ENCODE measurements at places on chromosomes 5 and 9.

- DNase-seq = no peak
Observed at GRCh38 chr5:68067976-68068603, 147.5 kb upstream of the PIK3R1 start.

DNA sequence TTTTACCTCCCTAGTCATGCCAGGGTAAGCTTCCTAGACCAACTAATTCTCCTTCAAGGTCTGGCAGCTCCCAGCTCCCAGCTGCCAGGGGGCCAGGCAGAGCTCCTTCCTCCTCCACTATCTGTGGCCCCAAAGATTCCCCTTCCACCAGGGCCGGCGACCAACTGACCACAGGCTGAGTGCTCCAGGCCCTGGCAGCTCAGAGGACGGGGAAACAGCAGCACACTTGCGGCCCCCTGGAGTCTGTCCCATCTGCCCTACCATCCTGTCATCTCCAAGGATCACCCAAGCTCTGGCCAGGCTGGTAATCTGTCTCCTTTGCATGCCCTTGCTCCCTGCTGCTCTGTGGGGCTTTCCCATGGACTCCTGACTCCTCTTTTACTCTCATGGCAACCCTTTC is 31.2 kb upstream of the BASP1 start:
- no peak for DNase-seq

DNA sequence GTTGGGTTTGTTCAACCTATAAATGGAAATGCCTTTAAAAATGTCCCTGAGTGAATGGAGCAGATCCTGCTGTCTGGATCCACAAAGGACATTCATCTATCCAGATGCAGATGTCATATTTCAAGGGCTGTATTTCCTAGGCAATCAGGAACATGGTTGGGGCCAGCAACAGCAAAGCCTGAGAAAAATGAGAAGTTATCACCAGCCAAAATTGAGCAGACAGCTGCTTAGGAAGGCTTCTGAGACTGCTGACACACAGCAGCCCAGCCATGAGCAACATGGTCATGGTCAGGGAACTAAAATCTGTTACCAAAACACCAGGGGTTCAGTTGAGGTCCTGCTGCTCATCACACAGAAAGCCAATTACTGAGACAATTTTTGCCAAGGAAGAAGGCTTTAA is 9.2 kb upstream of the IL7R start:
- DNase-seq = no peak

DNA sequence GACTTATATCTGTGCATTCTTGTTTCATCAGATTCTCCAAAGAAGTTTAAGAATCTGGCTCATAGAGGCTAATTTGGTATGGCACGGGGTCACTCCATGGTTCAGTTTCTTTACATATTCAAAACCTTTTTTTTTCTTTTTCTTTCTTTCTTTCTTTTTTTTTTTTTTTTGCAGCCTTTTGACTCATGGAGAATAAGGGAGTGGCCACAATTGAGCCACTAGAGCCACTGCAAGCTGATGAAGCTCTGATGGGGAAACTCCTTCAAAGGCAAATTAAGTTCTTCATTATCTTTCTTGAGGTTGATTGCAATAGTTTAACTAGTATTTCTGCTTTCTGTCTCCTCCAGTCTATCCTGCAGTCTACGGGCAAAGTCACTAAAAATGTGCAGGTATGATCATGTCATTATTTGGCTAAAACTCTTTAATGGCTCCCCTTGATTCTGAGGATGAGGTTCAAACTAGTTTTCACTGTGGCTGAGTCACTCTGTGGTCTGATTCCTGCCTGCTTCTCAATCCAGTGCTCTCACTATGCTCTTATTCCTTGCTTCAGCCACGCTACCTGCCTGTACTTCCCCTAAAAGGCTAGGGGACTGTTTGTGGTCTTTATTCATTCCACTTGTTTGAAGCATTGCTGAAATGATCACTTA is 93.5 kb upstream of the RIOK2 start:
- no peak for DNase-seq

- DNase-seq = no peak
Observed at GRCh38 chr5:54655761-54656160, 138.2 kb downstream of the SNX18 start.

DNA sequence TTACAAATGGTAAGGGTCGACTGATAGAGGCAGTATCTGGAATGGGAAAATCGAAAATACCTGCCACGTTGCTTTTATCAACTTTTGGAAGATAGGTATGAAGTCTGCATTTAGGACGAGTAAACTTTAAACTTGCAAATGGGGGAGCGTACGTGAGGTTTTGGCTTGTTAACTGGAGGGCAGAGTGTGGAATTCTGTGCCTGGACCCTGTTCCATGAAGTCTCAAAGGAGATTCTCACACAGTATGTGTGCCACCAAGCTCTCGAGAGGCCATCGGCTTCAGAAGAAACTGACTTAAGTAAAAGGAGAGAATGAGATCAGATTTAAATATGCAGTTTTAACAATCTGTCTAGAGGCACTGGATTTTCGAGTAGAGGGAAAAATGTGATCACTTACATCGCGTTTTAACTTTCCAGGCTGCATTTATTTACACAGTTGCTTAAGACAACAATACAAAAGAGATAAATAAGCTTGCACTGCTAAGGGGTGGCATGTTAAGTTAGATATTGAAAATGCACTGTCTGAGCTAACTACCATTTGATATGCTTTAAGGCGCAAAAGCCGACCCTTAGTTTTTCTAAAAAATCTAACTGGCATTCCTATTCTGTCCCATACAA is 401.6 kb downstream of the EBF1 start:
- DNase-seq = no peak

DNA sequence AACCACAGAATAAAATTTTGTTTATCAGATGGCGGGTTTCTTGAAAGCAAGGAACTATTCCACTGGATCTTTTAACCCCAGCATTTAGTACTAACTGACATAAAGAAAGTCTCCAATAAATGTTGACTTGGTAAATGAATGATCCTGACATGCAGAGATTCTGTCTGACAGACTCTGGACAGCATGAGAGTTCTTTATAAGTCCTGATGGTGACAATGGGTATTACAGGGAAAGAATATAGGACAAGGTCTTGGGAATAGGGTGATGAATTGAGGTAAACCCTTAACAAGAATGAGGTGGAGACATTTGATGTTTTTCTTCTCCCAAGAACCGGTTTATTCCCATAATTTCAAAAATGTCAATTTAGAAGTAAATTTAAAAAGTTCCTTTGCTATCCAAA is 453.9 kb downstream of the TUSC1 start:
- DNase-seq = no peak

DNA sequence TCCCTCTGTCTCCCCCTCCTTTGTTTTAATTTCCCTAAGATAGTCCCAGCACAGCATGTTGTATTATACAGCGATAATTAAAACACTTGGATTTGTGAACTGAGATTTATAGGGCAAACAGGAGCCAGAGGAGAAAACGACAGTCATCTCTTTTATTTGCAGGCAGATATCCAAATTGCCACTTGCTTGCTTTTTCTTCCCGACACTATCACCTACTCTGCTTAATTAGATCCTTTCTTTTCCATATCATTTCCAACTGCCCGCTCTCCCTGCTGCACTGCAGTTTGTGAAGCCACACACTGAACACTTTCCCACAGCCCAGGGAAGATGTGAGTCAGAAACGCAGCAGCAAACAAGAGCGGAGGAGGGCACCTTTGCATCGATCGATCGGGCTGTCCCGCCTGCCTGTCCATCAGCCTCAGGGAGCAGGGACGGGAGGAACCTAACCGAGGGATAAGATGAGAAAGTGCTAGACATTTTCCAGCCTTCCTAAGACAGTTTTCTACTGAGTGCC is 35.8 kb upstream of the SPRY4 start:
- DNase-seq = peak; percentile 78
